ENCODE measurements at places on chromosomes 16 and 17.

DNA sequence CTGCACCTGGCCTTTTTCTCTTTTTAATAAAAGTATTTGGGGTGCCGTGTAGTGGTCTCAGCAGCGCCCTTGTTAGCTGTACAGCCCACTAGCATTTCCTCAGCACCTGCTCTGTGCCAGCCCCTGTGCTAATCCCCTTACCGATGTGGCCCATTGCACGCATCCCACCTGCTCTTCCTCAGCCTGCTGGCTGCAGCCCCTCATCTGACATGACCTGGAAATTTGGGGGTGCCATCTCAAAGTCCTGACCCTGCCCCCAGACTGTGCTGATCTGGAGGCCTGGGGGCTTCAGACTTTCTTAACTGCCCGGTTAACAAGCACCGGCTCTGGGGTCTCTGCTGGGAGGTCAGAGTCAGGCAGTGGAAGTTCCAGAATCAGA lies 10.4 kb downstream of the GPRC5C start:
- no peak for DNase-seq

- DNase-seq = no peak
Measured at GRCh38 chr17:7072406-7072805, 7.6 kb downstream of the CLEC10A start.

- DNase-seq = peak; percentile 96
Measured at GRCh38 chr17:40358323-40359038, 6.1 kb downstream of the GJD3 start.

- no peak for DNase-seq
Measured at GRCh38 chr17:64423881-64424280, 25.0 kb upstream of the MILR1 start.

GRCh38 chr16:50161950-50162349 lies 8.8 kb downstream of the TENT4B start:
- no peak for DNase-seq

DNA sequence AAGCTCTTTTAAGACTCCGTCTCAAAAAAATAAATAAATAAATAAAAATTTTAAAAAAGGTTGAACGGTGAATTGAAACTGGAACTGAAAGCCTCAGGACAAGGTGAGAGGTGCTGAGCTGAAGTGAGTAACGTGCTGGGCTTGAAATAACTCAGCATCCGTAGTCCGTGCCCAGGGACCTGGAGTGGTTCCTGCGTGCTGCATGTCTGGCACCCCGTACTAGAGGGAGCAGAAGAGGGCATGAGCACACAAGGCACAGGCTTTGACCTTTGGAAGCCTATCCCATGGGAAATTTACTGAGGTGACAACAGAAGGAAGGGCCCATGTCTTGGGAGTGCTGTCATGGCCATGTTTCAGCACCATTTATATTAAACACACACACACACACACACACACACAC lies 4.5 kb upstream of the MEIOB start:
- DNase-seq = no peak

DNA sequence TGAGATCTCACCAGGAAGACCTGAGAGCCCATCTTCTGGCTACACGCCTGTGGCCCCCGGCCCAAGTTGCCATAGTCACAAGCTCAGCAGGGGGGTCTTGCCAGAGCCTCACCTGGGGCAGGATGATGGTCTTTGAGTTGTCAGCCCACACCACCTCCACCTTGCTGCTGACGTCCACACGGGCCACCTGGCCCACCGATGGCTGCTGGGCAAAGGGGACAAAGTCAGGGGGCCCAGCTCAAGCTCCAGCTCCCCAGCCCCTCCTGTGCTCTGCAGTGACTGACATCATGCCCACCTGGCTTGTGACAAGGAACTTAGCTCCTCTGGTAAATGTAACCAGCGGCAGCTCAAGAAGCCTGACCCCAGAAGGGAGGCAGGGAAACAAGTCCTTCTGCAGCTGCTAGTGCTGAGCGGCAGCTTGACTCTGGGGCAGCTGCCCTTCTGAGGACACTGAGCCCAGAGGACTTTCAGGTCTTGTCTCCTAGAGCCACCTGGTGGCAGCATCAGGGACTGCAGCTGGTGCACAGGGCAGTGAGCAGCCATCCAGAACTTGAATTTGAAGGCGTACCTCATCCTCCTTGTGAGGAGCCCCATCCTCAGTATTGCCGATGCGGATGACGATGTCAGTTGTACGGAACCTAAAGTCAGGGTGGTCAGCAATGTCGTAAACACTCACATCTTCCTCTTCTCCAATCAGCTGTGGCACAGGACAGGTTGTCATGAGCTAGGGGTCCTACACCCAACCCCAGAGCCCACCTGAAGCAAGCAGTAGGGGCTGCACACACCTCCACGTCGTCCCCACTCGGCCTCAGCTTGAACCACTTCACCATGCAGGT lies 13.5 kb downstream of the SPHK1 start:
- peak; percentile 96 for DNase-seq

GRCh38 chr16:87608400-87608985 lies 6.2 kb downstream of the JPH3 start:
- DNase-seq = peak; percentile 89

- no peak for DNase-seq
Measured at GRCh38 chr16:51040637-51041036, 110.4 kb downstream of the SALL1 start.

- DNase-seq = no peak
Measured at GRCh38 chr16:57255686-57256415, 10.8 kb downstream of the ARL2BP start.

DNA sequence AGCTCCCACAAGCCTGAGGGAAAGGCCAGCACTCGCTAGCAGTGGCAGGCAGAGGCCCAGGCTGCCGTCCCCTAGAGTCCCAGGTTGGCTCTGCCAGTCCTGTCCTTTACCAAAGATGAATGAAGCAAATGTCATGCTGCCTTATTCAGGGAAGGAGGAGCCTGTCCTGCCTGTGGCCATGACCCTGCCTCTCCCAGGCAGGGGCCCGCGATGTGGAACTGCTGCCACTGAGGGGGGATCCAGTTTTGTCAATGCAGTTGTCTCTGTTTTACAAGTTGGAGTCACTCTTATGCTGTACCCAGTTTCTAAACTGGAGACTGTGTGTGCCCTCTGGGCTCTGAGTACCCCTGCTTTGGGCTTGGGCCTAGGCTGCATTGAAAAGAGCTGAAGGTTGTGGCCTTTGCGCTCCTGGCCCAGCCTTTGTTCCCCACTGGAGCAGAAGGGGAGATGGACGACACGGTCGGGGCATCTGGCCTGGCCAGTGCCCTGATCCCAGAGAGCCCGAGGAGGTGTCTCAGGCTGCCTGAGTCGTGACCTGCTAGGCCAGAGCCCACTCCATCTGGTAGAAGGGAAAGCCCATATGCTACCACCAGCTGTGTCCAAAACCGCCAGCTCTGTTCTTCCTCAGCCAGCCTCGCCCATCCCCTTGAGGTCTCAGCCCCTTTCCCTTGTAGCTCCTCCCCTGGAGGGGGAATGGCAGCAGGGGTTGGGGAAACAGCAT lies 5.5 kb downstream of the LIMD2 start:
- DNase-seq = peak; percentile 83

DNA sequence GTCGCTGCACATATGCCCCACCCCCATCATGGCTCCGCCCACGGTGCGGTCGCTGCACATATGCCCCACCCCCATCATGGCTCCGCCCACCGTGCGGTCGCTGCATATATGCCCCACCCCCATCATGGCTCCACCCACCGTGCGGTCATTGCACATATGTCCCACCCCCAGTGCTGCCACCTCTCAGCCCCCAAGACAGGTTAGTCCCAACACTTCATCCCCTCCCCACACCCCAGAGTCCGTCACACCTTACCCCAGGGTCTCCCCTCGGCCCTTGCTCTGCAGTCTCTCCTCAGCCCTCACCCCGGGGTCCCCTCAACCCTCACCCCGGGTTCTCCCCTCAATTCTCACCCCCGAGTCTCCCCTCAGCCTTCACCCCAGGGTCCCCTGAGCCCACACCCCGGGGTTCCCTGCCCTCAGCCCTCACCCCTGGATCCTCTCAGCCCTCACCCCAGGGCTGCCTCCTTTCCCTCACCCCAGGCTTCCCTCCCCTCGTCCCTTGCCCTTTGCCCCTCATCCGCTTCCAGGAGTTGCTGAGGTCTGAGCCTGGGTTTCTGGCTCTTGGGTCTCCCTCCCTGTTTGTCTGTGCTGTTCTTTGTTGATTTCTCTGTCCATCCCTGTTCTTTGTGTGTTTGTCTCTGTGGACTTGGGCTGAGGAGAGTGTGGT lies 25.6 kb downstream of the TPSG1 start:
- DNase-seq = no peak

DNA sequence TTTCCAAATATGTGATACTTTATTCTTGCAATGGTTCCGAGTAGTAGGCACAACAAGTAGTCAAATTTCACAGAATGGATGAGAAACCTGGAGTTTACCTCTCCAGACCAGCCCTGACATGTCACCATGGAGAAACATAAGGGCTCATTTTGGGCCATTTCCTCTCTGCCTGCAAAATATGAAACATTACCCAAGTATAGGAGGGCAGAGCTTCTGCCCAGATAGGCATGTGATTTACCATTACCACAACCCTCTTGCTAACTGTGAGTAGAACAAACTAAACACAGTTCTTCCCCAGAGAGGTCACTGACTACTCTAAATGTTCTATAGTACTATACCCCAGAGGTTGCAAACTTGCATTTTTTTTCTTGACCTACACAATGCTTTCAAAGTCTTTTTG lies 15.7 kb upstream of the KPNB1 start:
- no peak for DNase-seq

- no peak for DNase-seq
Measured at GRCh38 chr16:51723036-51723724, 572.1 kb upstream of the SALL1 start.

GRCh38 chr17:40283662-40284061 lies 4.0 kb upstream of the CDC6 start:
- no peak for DNase-seq

DNA sequence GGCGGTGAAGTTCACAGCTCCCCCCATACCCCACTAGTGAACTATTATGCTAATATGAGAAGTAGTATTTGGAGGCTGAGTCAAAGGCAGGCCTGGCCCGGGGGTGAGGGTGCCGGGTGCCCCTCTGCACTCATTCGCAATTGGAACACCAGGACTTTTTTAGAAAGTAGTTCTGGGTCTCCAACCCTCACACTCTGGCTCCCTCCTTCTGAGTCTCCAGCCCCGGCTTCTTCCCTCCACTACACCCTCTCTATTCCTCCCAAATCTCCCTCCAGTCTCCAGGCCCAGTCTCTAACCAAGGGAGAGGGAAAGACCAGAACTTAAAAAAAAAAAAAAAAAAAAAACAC lies 11.3 kb upstream of the HOXB2 start:
- peak; percentile 3 for DNase-seq

GRCh38 chr17:6558932-6559752 lies 2.8 kb upstream of the PITPNM3 start:
- no peak for DNase-seq

- no peak for DNase-seq
Measured at GRCh38 chr16:85216522-85217375, 104.5 kb upstream of the CIBAR2 start.

DNA sequence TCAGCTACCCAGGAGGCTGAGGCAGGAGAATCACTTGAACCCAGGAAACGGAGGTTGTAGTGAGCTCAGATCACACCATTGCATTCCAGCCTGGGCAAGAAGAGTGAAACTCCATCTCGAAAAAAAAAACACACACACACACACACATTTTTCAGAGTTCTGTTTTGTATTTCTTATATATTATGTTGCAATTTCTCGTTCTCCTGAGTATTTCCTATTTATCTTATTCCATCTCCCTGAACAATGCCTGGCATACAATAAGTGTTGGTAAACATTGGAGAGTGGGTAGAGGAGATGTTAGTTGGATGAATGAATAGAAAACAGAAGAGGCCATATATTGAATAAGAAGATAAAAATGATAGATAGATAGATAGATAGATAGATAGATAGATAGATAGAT lies 167.8 kb upstream of the CDH5 start:
- DNase-seq = no peak

DNA sequence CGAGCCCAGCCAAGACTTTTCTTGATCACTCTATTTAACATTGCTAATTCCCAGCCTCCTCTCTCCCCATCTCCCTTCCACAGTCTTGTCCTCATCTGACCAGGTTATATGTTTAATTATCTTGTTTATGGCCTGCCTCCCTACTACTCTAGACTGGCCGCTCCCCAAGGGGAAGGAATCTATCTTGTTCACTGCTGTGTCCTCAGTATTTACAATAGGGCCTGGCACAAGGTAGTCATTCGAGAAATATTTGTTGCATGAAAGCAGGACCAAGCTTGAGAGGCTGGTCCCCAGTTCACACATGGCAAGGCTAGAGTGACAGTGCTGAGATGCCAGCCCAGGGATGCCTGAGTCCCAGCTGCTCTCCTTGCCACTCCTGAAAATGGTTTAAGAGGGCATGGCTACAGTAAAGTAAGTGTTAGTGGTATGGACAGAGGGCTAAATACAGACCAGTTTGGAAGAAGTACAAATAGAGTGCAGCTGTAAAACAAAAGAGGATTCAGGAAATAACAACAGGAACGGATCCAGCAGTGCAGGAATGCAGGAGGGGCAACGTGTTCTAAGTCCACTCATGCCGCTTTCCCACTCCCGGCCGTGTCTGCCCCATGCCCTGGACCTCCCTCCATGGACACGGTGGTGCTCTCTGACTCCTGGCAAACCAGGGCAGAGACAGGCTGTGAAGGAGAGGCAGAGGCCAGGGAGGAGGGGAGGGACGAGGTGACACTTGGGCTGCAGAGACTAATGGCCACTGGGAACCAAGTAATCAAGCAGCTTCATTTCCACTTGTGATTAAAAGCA lies 65.6 kb downstream of the TOM1L2 start:
- no peak for DNase-seq

- DNase-seq = peak; percentile 79
Measured at GRCh38 chr16:700684-701584, 4.7 kb downstream of the FBXL16 start.

GRCh38 chr17:8287651-8288335 lies 677 bp upstream of the RANGRF start:
- DNase-seq = no peak

DNA sequence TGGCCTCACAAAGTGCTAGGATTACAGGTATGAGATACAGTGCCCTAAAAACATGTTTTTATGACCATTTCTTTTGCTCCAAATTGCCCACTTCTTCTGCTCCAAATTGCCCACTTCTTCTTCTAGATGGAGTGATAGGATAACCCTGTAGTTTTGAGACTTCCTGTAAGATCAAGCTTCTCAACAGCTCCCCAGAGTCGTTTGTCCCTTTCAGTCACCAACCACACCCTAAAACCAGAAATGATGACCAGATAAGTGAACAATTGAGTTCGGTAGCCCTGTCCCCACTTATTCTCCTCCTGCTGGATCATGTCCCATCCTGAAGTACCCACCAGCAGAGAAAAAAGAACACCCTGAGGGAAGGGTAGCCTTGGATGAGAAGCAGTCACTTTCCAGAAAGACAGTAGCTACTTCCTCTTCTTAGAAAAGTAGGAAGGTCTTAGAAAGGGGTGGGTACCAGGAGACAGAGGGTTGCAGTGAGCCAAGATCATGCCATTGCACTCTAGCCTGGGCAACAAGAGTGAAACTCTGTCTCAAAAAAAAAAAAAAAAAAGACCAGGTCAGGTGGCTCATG lies 2.5 kb downstream of the ODAD4 start:
- DNase-seq = no peak

GRCh38 chr16:86391984-86392383 lies 118.3 kb upstream of the FOXF1 start:
- no peak for DNase-seq

GRCh38 chr16:81469183-81469677 lies 24.6 kb downstream of the CMIP start:
- no peak for DNase-seq

GRCh38 chr17:43517615-43518386 lies 28.3 kb downstream of the ETV4 start:
- no peak for DNase-seq

GRCh38 chr16:50329446-50330189 lies 39.2 kb downstream of the BRD7 start:
- no peak for DNase-seq

- no peak for DNase-seq
Measured at GRCh38 chr16:53781023-53781605, 77.2 kb downstream of the FTO start.

GRCh38 chr17:68656666-68657065 lies 55.5 kb upstream of the FAM20A start:
- no peak for DNase-seq
